Activated CD4-positive, alpha-beta T cell treated with anti-CD3 and anti-CD28 coated beads for 36 hours (primary cell): ENCODE measurements at places on chromosomes 4 and X. TPM values are rescaled to one million over a fixed set of nuclear protein-coding genes. Genes with fewer than 3 reads are reported as not detected.

The SYN1 gene
- total RNA-seq, result 0.98 TPM

The TGIF2LX gene
- not detected for total RNA-seq

The NKAP gene
- 12.2 TPM for total RNA-seq

The FGF13 gene
- total RNA-seq, result not detected

The MAGEB1 gene
- total RNA-seq, result not detected

The RNF175 gene
- 0.57 TPM for total RNA-seq

The F9 gene
- total RNA-seq, result not detected

The CT45A2 gene
- total RNA-seq, result not detected

The C4orf54 gene
- not detected for total RNA-seq

The CA5B gene
- 13.3 TPM for total RNA-seq

The SLC9B2 gene
- 30.6 TPM for total RNA-seq

The ZDHHC15 gene
- 0.21 TPM for total RNA-seq

The COX7B2 gene
- not detected for total RNA-seq

The FABP2 gene
- total RNA-seq, result not detected

The TEX13D gene
- not detected for total RNA-seq

The CSN1S1 gene
- total RNA-seq, result not detected
